ENCODE measurements at places on chromosomes 16 and 17.

DNA sequence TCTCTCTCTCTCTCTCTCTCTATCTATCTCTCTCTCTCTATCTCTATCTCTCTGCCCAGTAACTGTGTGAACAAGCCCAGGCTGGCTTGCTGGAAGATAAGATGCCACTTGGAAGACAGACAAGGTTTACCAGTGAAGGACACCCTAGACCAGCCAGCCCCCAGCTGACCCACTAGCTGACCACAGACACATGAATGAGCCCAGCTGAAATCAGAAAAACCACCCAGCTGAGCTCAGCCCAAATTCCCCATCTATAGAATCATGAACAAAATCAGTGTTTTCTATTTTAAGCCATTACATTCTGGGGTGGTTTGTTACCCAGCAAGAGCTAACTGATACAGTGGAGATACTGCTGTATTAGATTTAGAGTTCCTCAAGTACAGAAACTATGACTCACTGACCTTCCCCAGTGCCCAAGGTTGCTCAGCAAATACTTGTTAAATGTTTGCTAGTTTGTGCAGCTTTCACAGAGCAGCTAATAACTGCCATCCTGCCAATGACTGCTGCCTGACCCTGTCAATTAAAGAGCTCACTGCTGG is 18.0 kb downstream of the EMP2 start:
- DNase-seq = no peak

GRCh38 chr17:67912656-67913055 is 83.6 kb downstream of the C17orf58 start:
- DNase-seq = no peak

GRCh38 chr17:49667854-49668253 is 10.0 kb downstream of the SPOP start:
- DNase-seq = peak; percentile 37

GRCh38 chr16:10655415-10655977 is 39.2 kb downstream of the TEKT5 start:
- no peak for DNase-seq

- DNase-seq = no peak
These were observed 39.9 kb downstream of the MSI2 start for GRCh38 chr17:57296231-57296630.

DNA sequence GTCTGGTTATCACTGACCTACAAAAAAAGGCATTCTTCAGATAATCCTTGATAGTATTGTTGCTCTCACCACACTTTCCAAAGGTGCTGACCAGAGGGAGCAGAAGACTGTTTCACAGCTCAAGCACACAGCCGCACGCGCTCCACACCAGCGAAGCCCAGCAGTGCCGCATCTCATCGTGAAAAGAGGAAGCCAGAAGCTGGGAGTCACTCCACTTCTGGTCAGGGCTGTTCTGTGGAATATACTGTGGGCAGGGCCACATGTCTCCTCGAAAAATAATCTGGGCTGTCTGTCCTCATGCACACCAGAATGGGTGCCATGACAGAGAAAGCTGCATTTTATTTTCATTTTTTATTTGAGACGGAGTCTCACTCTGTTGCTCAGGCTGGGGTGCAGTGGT is 7.3 kb upstream of the PRSS36 start:
- peak; percentile 85 for DNase-seq

GRCh38 chr17:55577687-55578086 is 66.4 kb upstream of the SMIM36 start:
- peak; percentile 75 for DNase-seq

DNA sequence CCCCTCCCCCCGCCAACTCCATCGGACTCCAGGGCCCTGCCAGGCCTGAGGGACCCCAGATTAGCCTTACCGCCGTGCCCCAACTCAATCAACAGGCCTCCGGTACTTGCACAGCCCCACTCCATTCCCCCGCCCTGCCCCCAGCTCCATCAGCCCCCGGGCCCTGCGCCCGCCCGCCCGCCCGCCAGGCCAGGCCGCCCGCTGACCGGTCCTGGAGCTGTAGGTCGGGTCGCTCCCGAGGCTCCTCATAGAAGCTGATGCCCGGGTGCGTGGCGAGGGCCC is 308 bp downstream of the GTF3C1 start:
- no peak for DNase-seq
